HL-60 (cell line): ENCODE measurements at places on chromosomes 5 and 9.

GRCh38 chr9:129193655-129194054, 15.6 kb upstream of the IER5L start:
- no peak for DNase-seq

- DNase-seq: no peak
Measured at GRCh38 chr9:82810915-82811314, 252.0 kb downstream of the RASEF start.

DNA sequence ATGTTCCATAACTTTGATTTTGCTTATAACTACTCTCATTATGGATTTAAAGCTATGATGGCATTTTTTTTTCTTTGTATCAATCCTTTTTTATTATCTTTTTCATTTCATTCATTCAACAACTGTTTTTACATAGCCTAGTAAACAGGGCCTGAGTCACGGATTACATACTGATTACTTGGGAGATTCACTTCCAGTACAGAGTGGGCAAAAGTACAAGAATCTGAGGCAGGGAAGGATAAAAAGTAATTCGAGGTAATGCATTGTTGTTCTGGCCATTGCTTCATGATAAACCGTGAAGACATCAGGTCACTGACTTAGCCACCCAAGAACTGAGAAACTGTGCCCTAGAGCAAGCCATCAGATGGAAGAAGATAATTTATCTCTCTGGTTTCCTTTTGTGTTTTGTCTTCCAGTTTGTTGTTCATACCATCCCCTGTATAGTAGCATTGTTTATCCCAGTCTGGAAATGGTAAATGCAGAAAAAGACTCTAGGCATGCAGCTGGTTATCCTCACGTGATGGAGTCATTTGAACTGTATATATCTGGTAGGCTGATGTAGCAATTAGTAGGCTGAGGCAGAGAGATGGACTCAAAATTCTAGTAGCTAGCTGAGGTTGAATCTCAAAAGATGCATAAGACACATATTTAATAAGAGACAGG, 145.6 kb downstream of the CNTLN start:
- no peak for DNase-seq

- DNase-seq: peak; percentile 22
Measured at GRCh38 chr5:179345433-179346321, at the start of gene ADAMTS2. ADAMTS2 (minus strand) TSS chr5:179345461; CDS start chr5:179345328, 133 bp downstream.

- DNase-seq: no peak
Measured at GRCh38 chr9:87849144-87849758, 33.4 kb upstream of the SPATA31E1 start.

GRCh38 chr9:27377811-27378456, 81.0 kb upstream of the EQTN start:
- DNase-seq: no peak

- DNase-seq: no peak
Measured at GRCh38 chr5:57751710-57752109, 269.1 kb upstream of the ACTBL2 start.

DNA sequence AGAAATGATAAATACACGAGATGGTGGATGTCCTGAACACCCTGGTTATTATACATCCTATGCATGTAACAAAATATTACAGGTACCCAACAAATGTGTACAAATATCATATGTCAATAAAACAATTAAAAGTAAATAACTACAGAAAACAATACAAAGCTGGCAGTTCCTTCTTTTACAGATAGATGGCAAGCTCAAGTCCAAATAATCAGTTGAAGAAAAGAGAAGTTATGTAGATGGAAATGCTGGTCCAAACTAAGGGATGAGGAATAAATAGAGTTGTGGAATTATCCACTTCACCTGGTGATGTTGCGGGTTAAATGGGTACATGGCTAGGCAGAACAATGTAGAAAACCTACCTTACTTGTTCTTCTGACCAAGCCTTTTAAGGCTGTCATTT, 79.4 kb downstream of the PALM2AKAP2 start:
- no peak for DNase-seq

- DNase-seq: no peak
Measured at GRCh38 chr5:11273180-11273903, 512.3 kb upstream of the DAP start.

GRCh38 chr9:121494192-121494591, 5.5 kb downstream of the GGTA1 start:
- DNase-seq: peak; percentile 81

DNA sequence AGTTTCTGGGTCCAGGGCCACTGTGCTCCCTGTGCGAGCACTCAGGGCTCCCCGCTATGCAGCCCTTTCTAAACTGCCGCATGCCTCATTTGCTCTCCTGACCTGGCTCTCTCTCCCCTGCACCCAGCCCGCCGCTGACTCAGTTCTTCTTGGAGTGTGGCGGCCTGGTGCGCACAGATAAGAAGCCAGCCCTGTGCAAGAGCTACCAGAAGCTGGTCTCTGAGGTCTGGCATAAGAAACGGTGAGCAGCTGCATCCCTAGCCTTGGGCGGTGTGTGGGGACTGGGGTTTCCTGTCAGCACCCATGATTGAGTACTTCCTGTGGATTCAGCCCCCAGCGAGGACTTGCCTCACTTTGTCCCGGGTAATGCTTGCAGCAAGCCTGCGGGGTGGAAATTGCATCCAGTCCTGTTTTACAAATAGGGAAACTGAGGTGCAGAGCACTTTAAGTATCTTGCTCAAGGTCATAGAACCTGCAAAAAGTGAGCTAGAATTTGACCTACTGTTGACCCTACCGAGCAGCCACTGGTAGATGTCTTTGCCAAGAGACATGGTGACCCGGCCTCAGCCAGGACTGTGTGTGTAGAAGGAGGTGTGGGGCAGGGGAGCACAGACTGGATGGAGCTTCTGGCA, 27.9 kb downstream of the USP20 start:
- DNase-seq: peak; percentile 77

DNA sequence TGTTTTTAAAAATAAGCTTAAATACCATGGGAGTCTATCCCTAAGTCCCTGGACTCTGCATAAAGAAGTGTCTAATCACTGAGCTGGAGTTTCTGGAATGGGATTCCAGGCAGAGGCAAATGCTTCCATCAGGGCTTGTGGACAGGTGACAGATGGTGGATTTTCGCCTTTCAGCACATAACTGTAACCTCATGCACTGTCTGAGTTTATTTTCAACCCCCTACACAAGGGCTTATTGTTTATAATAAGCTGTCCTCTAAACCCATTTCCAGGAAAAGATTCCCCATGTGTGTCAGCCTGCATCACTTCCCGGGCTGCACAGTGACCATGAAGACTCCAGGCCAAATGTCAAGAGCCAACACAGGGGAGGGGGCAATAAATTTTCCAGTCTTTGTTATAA, 264.0 kb downstream of the PIK3R1 start:
- no peak for DNase-seq

GRCh38 chr5:157130925-157131324, 11.7 kb downstream of the MED7 start:
- DNase-seq: no peak

GRCh38 chr9:35349287-35349990, 140.5 kb upstream of the RUSC2 start:
- no peak for DNase-seq

DNA sequence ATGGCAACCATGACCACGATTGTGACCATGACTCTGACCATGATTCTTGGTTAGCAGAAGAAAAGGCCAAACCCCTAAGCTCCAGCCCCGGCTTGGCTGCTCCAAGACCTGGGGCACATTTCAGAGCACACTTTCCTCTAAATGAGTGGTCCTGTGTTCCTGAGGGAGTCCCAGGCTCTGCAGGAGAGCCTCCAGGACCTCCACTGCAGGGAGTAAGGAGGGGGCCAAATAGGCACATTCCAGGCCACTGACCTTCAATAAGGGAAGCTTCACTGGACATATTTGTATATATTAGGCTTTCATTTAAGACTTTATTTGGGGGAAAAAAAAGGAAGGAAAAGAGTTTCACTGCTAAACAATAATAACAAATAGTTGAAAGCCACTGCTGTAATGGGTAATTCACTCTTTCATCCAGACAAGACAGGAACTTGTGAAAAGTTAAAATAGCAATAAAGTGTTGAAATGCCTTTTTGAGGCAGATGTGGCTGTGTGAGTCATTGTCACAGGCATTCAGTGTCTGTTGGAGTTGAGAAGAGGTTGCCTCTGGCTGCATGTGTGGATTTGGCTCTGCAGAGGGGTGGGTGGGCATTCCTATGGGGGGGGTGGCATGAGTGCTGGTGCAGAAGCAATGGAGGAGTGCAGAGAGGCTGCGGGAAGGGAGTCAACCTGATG, 63.9 kb upstream of the TGFBR1 start:
- peak; percentile 67 for DNase-seq

DNA sequence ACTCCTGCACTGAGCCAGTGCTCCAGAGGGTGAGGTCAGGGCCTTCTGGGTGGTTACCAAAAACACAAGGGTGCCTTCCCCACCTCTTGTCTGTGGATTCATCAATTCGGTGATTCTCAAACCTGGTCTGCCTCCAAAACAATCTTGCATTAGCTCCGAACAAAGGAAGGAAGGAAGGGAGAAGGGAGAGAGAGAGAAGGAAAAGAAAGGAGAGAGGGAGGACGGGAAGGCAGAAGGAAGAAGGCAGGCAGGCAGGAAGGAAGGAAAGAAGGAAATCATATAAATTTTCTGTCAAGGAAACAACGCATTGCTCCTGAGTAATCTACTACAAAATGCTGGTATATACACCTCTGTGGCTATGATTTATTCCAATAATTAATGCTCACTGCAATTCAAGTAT, 39.3 kb downstream of the MYO10 start:
- DNase-seq: no peak

- no peak for DNase-seq
Measured at GRCh38 chr5:128408622-128409021, 129.4 kb downstream of the FBN2 start.

DNA sequence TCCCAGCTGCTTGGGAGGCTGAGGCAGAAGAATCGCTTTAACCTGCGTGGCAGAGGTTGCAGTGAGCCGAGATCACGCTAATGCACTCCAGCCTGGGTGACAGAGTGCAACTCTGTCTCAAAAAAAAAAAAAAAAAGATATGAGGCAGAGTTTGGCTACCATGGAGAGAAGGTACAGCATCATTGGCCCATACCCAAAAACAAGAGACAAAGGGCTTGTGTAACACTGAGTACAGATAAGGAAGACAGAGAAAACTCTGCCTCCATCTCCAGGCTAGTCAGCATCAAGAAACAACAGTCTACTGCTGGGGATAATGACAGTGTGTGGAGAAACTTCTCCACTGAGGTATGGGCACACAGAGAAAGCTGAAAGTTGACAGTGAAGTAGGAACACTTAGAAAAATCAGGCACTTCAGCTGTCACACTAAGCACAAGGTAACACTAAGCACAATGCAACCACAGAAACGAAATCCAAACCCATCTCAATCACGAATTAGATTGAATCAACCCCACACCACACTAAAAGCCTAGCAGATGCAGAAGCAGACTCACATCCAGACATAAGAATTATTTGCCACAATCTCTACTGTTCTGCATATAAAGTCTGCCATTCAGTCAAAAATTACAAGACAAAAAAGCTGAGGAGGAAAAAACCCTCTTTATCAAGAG, 10.5 kb downstream of the PJA2 start:
- no peak for DNase-seq
